ENCODE measurements at places on chromosomes 7 and 10.
A peak's percentile ranks its signal among the peaks of the same experiment; 100 is the strongest.

DNA sequence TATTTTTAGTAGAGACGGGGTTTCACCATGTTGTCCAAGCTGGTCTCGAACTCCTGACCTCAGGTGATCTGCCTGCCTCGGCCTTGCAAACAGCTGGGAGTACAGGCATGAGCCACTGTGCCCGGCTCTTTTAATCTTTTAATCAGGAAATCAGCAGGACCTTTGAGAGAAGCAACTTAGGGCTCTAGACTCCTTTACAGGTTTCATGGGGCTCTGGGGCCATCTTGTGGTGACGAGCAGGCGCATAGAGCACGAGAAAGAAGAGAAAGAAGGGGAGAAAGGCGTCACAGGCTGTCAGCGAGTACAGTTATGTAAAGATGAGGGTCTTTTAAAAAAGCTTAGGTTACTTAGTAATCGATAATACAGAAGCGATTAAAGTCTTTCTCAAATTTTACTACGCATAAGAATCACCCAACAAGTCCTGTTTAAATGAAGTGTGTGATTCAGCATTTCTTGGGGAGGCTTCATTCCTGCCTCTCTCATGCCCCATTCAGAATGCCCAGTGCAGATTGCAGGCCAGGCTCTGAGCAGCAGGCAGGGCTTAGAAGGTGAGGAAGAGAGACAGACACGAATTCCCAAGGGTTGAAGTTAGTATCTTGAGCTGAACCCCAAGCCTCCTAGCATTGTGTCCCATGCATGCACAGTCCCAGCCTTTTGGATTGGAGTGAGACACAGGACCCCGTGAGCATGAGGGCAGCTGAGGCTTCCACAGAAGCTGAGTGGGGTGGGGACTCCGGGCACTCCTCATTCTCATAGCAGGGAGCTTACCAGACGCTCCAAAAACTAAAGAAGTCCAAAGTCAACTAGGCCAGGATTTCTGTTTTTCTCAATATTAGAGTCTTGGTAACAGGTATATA lies 23.6 kb upstream of the PFKP start:
- peak; percentile 58 for DNase-seq

DNA sequence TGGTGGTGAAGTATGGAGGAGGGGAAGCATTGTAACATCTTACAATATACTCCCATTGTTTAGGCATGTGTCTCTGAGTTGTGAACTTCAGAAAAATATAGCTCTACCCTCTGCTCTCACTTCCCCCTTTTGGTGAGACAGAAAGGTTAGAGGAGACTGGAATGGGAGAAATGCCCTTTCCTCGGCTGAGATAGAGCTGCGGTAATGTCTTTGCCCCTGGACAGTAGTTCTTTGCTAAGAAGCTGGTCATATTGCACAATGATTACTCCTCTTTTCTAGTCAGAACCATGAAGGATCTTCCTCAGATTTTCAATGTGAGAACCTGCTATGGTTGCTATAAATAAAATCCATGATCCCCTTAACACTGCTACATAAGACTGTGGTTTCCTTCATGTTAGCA lies 171.0 kb downstream of the SEM1 start:
- no peak for DNase-seq

- no peak for DNase-seq
Measured at GRCh38 chr7:143980746-143981510, 19.2 kb upstream of the OR6B1 start.

- peak; percentile 85 for DNase-seq
Measured at GRCh38 chr7:29289156-29290021, 94.8 kb downstream of the CHN2 start.

GRCh38 chr10:14836208-14836607 lies 1.6 kb downstream of the CDNF start:
- no peak for DNase-seq

GRCh38 chr10:116588995-116589394 lies 1.8 kb upstream of the PNLIPRP1 start:
- no peak for DNase-seq

GRCh38 chr10:12961416-12962205 lies 39.9 kb downstream of the CCDC3 start:
- DNase-seq = no peak

GRCh38 chr10:96656198-96656577 lies 64.1 kb downstream of the PIK3AP1 start:
- no peak for DNase-seq

DNA sequence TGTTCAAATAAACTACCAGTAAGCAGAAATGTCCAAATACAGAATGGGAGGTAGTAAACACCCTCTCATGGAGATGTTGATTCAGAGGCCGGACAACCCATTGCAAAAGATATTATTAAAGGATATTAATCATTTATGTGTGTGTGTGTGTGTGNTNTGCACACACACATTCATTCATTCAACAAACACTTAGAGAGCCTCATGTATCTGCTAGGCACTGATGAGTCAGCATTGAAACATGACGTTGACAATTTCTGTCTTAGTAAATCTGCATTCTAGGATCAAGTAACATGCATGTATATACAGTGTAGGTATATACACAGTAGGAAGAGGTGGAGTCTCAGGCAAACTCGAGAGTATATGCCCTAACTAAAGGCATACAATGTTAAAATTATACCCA lies 187.0 kb downstream of the ZNF365 start:
- DNase-seq = no peak

DNA sequence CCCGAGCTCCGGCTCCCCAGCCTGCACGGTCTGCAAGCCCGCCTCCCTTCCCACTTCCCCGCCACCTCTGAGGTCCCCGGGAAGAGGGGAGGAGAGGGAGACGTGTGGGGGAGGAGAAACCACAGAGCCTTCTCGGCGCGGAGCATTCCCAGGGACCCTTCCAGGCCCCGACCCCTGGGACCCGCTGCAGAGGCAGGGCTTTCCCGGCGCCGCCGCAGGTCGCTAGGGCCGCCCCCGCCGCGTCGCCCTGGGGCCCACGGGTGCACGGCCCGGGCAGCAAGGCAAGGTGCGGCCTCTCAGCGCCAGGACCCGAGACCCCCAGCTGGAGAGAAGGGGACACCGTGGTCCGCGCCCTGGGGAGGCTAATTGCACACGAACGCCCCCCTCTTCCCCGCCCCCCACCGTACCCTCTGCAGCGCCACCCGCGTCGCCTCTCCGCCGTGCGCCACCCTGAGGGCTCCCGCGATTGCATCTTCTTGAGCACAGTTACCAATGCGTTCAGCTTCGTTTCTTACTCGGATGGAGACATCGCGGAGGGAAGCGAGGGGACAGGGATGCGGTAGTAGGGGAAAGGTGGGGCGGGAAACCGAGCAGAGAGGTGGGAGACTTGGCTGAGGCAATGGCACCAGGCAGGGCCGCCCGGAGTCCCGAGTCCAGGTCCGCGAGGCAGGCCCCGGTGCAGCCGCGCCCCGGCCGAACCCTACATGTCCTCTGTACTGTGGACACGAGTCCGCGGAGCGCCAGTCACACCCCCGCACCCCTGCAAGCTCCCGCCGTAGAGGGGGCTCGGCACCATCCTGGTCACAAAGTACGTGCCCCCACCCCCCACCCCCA lies 28.9 kb downstream of the SKIDA1 start:
- DNase-seq = peak; percentile 14

GRCh38 chr7:45889367-45890067 lies 1.2 kb downstream of the IGFBP1 start:
- DNase-seq = no peak

GRCh38 chr10:72092171-72092924 lies 4.0 kb upstream of the SPOCK2 start:
- DNase-seq = no peak

- DNase-seq = no peak
Measured at GRCh38 chr10:5365928-5366327, 1.2 kb downstream of the UCN3 start.

GRCh38 chr10:62390497-62391176 lies 16.5 kb downstream of the ZNF365 start:
- no peak for DNase-seq

DNA sequence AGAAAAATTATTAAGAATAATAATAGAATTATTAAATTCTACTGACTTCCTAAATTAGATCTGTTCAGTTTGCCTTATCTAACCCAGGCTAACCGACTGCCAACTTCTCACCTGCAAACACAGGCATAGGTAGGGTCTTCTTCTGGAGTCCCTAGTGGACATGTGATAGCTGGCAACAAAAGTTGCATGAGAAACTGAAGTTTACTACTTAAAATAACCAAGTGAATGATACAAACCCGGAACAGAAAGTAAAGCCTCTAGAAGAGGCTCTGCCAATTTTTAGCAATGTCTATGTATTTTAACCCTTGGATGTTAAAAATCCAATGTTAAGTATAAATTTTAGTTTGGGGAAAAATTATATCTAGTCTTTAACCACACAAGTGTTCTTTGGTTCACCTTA lies 37.6 kb downstream of the NDUFB2 start:
- DNase-seq = no peak

DNA sequence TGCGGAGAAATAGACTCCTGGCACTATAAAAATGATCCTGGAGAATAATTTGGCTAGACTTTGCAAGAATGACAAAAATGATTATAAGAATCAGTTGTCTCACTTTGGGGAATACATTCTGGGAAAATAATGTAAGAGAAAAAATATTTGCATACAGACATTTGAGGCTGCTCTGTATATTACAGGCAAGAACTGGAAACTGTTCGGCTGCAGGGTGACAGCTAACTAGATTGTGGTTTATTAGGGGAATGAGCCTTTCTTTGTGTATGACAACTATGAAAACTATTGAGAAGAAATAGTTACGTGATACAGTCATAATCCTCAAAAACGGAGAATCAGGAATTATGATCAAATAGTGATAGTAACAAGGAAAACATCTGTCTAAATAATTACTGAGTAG lies 8.6 kb downstream of the TRIM56 start:
- no peak for DNase-seq

DNA sequence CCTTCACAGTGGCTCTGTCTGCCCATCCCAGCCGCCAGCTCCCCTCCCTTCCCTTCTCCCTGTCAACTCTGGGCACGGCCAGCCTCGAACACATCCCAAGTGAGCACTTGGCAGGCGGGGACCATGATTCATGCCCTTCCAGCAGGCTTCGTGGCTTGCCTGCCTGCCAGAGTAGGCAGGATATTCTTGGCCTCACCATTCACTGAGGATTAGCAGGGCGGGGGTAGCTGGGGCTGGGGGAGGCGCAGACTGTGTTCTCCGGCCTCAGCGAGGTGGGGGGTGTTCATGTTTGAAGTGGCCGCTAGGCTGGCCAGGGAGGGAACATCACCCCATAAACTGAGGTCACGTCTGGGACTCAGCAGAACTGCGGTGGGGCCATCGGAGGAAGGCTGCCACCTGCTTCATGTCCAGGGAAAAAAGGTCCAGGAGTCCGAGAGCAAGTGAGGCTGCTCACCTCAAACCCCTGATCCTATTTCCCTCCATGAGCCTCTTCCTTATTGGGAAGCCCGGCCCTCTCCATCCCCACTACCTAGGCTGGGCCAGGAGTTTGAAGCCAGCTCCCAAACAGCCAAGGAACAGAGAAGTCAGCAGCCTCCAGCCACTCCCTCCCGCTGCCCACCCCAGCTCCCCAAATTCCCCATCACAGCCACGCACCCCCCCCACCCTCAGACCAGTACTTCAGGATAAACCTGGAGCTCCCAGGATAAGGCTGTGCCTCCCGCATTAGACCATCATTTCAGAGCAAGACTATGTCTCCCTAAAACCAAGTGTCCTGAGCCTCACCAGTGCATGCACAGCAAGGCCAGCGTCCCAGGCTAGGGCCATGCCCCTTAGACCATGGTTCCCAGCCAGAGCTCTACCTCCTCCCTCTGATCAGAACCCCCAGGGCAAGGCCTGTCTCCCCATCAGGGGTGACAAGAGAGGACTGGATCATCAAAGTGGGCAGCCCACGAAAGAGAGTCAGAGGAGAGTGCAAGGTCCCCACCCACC lies 42.8 kb upstream of the RABGEF1 start:
- DNase-seq = no peak

DNA sequence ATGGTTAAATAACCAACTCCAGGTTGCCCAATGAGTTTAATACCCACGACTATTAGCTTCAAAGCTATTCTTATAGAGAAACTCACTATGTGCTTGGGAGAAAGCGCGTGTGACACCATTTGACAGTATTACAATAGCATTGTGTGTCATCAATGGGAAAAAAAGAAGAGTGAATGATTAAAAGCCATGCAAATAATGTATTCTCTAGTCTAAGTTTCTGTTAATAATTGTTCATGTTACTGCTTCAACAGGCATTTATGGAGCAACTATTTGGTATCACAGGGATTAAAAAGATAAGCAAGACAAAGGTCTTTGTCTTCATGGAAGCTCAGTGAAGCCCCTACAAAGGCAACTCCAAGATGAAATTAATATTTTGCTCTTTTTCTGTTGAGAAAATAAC lies 47.2 kb downstream of the CAV1 start:
- DNase-seq = no peak

- DNase-seq = no peak
Measured at GRCh38 chr10:97428572-97428981, 2.6 kb downstream of the PGAM1 start.

DNA sequence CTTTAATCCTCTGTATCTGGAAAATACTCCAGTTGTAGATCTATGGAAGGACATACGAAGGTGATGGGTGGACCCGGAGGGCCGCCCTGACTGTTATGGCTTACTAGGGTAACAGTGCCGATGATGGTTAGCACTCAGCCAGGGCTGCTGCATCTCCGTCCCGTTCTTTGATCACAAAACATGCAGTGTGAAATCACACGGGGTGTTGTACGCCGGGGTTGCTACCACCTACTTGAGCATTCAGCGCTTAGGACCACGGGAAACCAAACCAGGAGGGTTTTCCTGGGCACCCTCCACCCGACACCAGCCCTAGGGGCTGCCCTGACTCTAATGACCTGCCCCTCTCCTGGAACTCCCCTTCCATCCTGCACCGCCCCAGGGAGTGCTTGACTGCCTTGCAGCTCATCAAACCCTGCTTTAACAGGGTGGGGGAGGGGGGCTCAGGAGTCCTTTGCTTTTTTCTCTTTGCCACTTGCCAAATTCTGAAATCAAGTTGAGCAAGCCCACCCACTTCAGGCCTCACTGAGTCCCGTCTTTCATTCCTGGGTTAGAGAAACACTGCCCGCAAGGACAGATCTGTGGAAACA lies 20.4 kb downstream of the ZNF775 start:
- no peak for DNase-seq

DNA sequence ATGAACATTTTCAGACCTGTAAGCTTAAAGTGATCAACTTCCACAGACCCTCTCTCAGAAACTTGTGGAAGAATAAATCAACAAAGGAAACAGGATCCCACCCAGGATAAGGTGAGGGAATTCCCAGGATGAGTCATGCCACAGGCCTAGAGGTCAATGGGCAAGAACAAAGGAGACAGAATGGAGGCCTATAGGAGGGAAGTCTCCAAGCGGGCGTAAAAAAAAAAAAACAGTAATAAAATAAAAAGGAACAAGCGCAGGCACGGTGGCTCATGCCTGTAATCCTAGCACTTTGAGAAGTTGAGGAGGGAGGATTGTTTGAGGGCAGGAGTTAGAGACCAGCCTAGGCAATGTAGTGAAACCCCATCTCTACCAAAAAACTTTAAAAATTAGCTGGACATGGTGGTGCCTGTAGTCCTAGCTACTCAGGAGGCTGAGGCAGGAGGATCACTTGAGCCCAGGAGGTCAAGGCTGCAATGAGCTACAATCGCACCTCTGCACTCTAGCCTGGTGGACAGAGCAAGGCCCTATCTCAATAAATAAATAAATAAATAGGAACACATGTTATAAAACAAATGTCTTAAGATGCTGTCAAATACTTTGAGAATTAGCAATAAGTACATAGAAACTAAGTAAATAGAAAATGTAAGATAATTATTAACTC lies 8.4 kb downstream of the SORBS1 start:
- no peak for DNase-seq

- DNase-seq = no peak
Measured at GRCh38 chr7:80517282-80517747, 5.5 kb upstream of the GNAT3 start.

GRCh38 chr10:60461688-60462087 lies 72.0 kb upstream of the ANK3 start:
- DNase-seq = no peak

All from NCI-H2081 (cell line).